ENCODE measurements at places on chromosomes 3 and 15.

DNA sequence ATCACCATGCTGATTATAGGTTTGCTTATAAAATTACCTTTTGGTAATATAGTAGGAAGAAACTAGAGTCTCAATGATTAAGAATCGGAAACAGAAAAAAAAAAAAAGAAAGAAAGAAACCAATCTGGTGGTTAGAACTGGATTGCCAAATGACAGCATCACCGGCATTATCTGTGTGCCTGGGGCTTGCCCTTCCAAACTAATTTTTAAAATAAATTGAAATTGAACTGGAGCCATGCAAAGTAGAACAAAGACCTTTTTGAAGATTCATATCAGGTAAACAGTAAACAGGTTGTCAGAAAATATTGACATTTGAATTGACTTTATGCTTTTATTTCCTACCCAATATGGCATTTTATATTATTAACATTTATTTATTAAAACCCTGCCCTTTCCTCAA, 11.2 kb upstream of the CPB1 start:
- no peak for DNase-seq

DNA sequence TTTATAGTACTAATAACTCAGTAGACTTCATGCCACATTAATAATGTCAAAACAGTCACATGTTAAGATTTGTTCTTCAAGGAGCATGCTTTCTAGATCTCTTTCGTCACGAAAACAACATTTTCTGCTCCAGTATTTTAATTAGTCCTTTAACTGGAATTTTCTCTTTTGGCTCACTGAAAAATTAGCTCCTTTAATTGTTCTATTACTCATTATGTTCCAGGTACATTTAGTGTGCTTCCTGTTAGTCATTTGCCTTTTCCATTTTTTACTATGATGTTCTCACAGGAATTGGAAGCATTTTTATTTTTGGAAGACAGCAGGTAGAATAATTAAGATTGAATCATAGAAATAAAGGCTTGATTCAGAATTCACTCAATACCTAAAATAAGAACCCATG, 111.2 kb downstream of the SLC9A9 start:
- no peak for DNase-seq

DNA sequence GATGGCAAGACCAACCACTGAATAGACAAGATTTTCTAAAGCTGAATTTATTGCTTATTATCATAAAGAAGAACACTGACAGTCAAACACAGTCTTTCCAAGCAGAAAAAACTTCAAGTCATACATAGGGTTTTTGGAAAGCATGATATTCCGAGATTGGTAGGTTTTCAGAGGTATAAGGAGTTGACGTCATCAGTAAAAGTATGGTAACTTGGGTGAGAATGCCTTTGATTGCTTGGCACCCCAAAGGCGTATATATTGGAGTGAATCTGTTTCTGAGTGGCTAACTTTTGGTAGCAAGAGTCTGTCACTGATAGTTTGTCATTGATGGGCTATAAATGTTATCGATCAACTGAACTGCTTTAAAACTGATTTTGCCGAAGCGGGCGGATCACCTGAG, 227.9 kb upstream of the CNTN4 start:
- no peak for DNase-seq

DNA sequence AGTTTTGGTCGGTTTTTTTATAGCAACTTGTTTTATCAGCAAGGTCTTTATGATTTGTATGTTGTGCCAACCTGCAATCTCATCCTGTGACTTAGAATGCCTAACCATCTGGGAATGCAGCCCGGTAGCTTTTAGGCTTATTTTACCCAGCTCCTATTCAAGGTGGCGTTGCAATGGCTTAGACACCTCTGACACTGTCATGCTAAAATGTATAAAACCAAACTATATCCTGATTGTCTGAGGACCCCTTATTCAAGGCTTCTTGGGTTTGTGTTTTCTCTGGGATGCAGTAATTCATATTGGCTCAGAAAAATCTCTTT, 209.0 kb upstream of the ALCAM start:
- DNase-seq: no peak

DNA sequence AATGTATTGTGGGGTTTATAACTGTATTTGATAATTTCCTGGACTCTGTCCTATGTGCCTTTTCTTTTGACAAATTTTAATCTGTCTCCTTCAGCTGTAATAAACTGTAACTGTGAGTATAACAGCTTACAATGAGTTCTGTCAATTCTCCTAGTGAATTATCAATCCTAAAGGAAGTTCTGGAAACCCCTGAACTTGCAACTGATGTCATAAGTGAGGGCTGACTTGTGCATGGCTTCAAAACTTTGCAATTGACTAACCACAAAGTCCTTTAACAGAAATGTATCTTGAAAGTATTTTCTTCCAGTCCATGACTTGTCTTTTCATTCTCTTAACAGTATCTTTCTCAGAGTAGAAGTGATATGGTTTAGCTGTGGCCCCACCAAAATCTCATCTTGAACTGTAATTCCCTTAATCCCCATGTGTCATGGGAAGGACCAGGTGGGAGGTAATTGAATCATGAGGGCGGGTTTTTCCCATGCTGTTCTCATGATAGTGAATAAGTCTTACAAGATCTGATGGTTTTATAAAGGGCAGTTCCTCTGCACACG, 108.3 kb downstream of the TFDP2 start:
- no peak for DNase-seq

DNA sequence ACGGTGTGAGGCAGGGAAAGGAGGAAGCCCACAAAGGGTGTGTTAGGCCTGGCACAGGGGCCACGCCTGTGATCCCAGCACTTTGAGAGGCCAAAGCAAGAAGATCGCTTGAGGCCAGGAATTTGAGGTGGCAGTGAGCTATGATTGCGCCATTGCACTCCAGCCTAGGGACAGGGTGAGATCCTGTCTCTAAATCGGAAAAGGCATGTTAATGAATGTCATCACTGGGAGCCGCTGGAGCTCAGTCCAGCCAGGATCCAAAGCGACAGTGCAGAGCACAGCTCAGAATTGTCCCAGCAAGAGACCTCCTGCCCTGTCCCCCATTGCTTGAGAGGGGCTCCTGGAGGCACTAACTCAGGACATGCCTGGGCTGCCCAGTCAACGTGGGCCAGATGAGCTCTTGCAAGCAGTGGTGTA, 15.0 kb upstream of the FBLN2 start:
- no peak for DNase-seq

DNA sequence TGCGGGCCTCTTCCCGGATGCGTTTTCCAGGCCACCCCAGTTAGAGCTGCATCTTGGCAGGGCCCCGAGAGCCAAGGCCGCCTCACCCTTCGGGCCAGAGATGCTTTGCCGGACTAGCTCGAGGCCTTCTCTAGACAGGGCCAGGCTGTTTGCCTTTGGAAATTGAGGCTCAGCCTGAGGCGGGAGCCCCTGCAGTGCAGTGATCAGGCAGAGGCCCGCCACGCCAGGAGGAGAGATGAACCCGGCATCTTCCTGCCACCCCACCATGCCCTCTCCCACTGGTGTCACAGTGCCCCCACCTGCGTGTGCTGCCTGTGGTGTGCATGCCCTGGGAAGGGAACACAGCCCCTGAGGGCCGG, 8.9 kb upstream of the ROPN1B start:
- no peak for DNase-seq
